Fibroblast of skin of left quadriceps (primary cell): ENCODE measurements at places on chromosomes 2 and 18.

DNA sequence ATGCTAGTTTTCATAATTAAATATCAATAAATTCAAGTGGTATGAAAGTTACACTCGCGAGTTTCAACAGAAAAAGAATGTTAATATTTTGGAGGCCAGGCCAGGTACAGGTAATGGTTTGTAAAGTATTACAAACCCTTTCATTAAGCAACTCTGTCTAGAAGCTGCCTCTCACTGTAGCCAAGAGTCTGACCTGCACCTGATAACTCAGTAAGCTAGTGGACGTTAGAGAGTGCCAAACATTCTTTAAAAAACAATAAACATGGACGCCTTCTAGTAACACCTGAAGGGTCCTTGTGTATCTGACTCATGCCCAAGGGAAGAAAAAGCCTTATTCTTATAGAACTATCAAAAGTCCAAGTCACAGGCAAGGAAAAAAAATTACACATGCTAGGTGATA is 70.2 kb downstream of the MBD2 start:
- DNase-seq, result no peak

DNA sequence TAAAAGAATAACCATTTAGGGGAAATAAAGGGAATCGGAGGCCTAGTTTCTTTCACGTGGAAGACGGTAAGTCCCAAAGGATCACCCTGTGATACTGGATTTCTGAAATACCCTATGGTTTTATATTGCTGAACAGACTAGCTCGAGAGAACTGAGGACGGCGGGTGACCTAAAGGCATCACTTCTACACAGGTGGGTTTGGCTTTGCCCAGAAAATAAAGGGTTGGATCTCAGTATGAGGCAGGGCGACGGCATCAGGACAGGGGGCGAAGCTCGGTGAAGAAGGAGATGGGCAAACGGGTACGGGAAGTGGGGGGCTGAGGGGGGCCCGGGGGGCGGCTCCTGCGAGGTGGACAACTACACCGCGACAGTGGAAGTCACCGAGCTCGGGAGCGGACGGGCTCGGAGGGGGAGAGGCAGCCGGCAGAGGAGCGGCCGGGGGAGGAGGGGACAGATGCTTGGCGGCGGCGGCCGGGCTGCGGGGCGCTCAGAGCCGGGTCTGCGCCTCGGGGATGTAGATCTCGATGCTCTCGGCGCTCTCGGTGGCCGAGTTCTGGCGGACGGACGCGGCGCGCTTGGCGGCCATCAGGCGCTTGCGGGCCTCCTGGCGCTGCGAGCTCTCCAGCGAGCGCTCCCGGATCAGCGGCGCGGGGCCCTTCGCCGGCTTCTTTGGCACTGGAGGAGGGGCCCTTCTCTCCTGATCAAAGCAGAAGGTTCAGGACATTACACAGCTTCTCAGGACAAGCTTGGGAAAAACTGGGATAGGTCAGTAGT is 48.9 kb downstream of the TGIF1 start:
- no peak for DNase-seq

DNA sequence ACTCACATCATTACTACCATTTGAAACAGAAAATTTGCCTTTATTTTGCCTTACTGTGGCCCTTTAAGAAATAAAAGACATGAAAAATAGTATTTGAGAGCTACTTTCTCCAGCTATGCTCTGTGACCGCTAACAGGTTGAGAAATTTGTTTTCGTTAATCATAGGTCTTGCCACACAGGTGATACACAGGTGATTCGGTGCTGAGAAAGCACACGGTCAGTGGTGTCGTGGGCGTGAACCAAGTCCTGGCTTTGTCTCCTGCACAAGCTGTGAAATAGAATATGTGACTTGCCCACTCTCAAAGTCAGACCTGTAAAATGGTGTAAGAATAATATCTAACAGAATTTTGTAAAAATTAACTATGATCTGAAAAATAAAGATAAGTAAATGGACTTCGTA is 155.3 kb upstream of the SLC39A10 start:
- no peak for DNase-seq

DNA sequence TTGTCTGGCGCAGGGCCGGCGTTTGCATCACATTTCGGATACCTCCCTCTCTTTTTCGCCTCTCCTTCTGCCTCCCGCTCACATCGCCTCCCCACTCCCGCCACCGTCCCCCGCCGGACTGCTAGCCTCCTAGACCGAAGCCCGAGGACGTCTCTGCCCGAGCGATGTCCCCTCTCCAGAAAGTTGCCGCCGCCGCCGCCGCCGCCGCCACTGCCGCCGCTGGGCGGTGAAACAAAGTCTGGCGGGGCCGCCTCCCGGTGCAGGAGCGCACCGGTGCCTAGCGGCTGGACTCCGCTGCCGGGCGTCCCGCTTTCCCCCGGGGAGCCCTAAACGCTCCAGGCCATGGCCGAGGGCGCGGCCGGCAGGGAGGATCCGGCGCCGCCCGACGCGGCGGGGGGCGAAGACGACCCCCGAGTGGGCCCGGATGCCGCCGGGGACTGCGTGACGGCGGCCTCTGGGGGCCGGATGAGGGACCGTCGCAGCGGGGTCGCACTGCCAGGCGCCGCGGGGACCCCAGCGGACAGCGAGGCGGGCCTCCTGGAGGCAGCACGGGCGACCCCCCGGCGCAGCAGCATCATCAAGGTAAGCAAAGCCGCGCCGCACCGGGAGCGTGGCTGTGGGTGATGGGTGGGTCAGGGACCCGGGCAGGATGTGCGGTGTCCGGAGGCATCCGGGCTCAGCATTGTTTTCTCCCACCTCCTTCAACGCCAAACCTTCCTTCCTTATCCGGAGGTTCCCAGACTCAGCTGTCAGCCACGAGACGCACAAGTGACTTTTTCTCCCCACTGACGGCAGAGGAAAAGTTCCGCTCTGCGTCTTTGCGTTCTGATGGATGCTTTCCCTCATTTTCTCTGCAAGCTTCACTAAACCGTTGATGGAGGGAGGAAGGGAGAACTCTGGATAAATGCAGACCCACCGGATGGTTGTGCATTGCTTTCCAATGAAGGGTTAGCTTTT is 643 bp downstream of the PLCL1 start:
- DNase-seq, result no peak

- DNase-seq, result peak; percentile 10
Measured at GRCh38 chr2:134819334-134819733, 19.1 kb upstream of the ACMSD start.

- no peak for DNase-seq
Measured at GRCh38 chr2:206616151-206616550, 26.1 kb upstream of the FAM237A start.

GRCh38 chr2:21412944-21413443 is 289.2 kb downstream of the TDRD15 start:
- no peak for DNase-seq

DNA sequence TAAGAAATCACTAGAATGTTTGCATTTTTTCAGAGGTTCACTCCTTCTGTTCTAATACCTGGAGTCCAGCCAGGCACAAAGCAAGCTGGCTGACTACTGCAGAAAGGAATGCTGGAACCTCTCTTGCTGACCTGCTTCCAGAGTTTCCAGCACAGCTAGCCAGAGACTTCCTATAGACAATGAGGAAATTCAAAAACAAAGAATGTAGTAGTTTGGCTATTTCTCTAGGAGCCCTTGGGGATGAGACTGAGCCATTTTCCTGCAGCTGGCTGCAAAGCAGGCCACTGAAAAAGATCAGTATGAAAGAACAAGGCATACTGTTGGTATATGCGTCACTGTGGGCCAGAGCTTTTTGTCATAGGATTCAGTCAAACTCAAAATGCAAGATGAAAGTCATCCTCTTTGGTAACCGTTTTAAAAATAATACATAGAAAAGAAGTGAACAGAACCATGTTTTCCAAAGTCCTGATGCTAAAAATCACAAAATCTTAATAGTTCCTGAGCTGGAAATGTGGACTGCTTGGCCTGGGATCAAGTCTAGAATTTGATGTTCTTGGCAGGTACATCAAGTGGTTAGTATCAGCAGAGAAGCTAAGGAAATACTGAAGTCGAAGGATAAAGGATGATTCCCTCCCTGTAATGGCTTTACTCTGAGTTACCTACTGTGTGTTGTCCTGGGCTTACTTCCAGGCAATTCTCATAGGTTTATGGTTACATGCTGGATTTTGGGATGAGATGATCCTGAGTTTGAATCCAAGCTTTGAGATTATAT is 9.0 kb upstream of the DSEL start:
- peak; percentile 99 for DNase-seq

DNA sequence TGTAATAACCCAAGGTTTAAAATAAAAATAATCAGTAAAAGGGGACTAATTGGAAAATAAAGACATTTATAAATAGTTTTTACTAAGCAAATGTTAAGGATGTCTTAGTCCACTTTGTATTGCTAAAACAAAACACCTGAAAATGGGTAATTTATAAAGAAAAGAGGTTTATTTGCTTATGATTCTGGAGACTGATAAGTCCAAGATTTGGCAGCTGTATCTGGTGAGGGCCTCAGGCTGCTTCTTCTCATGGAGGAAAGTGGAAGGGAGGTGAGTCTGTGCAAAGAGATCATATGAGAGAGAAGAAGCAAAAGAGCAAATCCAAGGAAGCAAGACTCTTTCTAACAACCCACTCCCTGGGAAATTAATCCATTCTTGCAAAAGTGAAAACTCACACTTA is 299.5 kb downstream of the DSC3 start:
- DNase-seq, result no peak

DNA sequence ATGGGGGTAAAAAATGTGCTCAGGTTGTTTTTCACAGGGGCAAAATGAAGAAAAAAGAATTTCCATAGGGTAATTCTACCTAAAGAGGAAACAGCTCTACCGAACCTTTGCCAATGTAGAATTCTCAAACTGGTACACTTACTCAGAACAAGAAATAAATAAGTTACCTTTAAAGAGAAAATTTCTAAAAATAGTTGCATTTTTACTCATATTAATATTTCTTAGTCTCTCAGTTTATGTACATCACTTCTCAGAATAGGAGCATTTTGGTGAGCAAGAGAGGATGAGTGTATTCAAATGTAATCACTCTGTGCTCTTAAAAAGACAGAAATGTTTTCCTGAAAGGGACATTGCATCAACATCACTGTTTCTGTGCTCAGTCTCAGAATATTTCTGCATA is 574.7 kb upstream of the SLC8A1 start:
- DNase-seq, result no peak

- DNase-seq, result no peak
Measured at GRCh38 chr2:132588576-132588975, 81.4 kb downstream of the LYPD1 start.
